CD4-positive, alpha-beta T cell treated with Interleukin-12 subunit alpha and Interleukin-12 subunit beta, for 1 hour (primary cell): ENCODE measurements at places on chromosomes 2 and 18.

- DNase-seq: no peak
These were observed 510.1 kb downstream of the DCC start for GRCh38 chr18:52850031-52850560.

DNA sequence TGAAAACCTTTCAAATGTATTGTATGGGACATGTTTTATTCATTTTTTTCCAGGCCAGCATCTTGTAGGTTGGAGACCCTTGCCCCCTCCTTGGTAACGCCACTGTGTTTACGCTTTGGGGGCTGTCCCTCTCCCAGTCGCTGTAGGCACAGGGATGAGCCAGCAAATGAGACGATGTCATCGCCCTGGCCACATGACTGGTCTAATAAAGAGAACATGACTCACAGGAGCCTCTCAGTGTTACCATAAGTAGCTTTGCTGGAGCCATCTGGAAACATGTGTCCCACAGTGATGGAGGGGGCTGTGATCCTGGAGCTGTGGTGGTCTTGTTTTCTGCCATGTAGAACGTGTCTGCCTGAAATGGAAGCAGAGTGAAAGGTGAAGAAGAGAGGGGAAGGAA, 78.9 kb downstream of the CD8B2 start:
- DNase-seq: no peak

- no peak for DNase-seq
These were observed 75.2 kb upstream of the CD28 start for GRCh38 chr2:203631068-203631757.

DNA sequence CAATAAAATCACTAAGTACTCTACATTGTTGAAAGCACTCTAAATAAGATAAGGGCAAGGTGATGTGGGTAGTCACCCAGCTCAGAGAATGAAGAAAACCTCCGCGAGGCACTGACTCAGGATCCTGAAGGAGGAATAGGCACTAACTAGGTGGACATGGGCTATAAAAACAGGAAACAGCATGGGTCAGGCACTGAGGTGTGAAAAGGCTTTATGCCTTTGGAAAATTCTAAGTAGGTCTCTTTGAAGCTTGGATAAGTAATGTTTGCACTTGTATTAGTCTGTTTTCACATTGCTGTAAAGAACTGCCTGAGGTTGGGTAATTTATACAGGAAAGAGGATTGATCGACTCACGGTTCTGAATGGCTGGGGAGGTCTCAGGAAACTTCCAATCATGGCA, 161.6 kb downstream of the EPHA4 start:
- no peak for DNase-seq

GRCh38 chr2:16336916-16337315, 328.7 kb downstream of the CYRIA start:
- DNase-seq: no peak
